ENCODE measurements at places on chromosomes 6 and 20.

GRCh38 chr20:40678286-40678875 lies 10.7 kb downstream of the MAFB start:
- DNase-seq: no peak

GRCh38 chr20:63736893-63737694 lies 630 bp downstream of the LIME1 start:
- peak; percentile 58 for DNase-seq

DNA sequence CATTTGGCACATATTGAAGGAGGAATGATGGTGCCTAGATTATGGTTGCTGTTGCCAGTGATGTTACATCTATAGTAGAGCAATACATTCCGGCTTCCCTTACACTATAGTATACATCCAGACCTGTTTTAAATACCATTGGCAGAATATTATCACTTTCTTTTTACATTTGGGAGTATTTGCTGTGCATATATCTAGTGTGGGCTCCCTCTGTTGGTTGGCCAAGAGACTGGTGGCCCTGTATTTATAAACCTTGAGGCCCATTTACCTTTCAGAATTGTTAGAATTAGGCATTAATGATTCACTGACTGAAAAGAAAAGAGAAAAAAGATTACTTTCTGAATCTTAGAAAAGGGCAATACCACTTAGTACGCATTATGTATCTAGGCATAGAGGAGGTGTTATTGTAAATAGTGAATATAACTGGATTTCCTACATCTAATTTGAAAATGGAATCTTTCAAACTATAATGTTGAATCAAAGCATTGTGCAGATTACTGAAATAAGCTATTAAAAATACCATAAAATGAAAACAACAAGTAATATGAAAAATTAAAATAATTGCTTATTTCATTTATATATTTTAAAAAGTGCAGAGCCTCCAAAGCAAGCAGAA lies 628.8 kb upstream of the MAN1A1 start:
- DNase-seq: no peak

GRCh38 chr20:19973961-19974629 lies 43.1 kb upstream of the NAA20 start:
- DNase-seq: no peak

- DNase-seq: no peak
Observed at GRCh38 chr6:21999012-21999528, 297.8 kb downstream of the PRL start.

DNA sequence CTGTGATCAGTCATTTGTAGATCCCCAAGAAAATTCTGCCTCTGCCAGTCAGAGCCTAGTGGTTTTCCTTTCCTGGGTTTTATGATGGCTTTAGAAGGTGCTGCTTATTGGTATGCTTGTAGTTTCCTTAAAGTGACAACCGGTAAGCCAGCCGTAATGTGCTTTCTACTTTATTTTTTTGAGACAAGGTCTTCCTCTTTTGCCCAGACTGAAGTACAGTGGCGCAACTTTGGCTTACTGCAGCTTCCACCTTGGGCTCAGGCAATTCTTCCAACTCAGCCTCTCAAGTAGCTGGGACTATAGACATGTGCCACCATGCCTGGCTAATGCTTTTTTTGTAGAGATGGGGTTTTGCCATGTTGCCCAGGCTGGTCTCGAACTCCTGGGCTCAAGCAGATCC lies 23.5 kb downstream of the MCM8 start:
- DNase-seq: no peak

- no peak for DNase-seq
Observed at GRCh38 chr20:13297147-13297899, 76.2 kb downstream of the ISM1 start.

- DNase-seq: no peak
Observed at GRCh38 chr6:16822529-16822928, 61.3 kb upstream of the ATXN1 start.

DNA sequence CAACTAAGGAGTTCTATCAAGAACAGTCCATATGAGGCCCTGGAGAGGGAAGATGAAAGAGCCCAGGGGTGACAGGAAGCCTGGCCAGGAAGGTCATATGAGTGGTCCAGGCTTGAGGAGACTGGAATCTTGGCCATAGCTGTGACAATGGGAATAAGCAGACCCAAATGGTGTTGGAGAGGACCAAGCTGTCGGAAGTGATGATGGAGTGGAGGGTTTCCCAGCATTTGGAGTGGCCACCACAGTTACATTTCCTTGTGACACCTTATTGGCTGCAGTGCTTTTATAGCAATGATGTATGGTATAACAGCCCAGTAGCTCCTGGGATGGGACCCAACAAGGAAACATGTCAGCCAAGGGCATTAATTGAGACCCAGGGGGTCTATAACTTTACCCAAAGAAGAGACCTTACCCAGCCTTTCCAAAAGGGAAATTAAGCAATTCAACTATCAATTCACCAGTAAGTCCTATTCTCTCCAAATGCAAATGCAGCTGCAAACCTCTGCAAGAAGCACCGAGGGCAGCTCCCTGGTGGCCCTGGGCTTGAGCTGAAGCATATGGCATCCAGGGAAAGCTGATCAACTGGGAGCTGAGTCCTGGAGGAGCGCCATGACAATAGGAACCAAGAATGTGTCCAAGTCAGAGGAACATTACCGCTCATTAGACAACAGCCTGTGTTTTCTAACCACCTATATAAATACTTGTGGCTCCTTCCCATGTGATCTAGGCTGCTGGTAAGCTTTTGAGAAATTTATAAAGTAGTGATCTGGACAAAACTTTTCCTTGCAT lies 219.4 kb downstream of the SOD2 start:
- DNase-seq: no peak

DNA sequence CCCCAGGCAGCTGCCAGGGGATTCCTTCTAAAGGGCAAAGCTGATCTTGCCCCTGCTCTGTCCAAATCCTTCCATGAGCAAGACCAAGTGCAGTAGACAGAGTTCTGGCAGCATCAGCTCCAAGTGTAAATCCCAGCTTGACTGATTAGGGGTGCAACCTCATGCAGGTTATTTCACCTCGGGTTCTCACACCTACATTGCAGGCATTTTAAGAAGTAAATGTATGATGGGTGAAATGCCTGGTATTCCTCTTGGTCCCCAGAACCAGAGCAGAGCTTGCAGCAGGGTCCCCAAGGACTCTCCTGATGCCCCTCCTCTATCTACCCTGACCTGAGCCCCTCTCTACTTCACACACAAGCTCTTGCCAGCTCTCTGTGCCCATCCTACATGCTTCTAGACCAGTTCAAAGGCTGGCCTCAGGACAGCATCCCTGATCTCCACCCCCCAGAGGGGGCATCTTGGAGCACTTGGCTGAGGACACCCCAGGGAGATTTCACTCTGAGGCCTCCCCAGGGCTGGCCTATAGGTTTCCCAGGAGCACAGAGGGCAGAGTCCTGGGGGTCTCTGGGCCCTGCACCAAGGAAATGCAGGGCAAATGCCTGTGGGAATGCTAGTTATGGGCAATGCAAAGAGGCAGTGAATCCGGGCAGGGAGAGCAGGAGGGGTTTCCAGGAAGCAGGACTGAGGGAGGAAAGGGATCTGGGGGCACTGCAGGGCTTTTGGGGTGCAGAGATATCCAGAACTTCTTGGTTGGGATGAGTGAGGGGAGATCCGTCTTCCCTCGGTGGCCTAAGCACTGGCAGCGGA lies 1.0 kb downstream of the LZTS3 start:
- DNase-seq: no peak

DNA sequence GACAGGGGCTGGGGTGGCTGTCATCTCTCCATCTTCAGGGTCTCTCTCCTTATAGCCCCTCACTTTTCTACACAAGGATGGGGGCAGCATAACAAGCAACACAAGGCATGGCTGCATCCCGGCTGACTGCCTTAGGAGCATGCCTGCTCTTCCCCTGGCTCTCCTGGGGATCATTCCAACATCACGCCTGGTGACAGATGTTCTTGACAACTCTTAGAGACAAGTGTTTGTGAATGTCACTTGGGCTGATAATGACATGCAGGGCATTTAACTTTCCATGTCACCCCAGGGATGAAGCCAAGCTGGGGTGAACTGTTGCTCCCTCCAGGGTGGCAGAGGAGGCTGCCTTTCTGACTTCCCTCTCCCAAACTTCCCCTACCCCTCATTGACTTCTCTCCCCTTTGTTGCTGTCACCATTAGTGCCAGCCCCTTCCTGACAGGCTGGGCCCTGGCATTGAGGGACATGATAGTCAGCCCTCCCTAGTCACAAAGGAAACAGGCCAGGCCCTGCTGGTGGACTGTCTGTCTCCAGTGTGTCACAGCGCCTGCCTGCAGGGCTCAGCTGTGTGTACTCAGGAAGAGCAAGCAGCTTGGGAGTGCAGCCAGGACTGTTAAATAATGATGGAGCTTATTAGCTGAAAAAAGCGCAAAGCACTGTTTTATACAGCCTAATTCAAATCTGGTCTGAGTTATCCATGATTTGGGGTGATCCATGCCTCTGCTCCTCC lies 161.8 kb downstream of the LRFN2 start:
- no peak for DNase-seq

- DNase-seq: no peak
Observed at GRCh38 chr6:43405354-43405753, 22.0 kb upstream of the ABCC10 start.

GRCh38 chr6:77036400-77036799 lies 426.9 kb downstream of the HTR1B start:
- no peak for DNase-seq

GRCh38 chr6:107305391-107305790 lies 154.0 kb downstream of the PDSS2 start:
- DNase-seq: no peak

DNA sequence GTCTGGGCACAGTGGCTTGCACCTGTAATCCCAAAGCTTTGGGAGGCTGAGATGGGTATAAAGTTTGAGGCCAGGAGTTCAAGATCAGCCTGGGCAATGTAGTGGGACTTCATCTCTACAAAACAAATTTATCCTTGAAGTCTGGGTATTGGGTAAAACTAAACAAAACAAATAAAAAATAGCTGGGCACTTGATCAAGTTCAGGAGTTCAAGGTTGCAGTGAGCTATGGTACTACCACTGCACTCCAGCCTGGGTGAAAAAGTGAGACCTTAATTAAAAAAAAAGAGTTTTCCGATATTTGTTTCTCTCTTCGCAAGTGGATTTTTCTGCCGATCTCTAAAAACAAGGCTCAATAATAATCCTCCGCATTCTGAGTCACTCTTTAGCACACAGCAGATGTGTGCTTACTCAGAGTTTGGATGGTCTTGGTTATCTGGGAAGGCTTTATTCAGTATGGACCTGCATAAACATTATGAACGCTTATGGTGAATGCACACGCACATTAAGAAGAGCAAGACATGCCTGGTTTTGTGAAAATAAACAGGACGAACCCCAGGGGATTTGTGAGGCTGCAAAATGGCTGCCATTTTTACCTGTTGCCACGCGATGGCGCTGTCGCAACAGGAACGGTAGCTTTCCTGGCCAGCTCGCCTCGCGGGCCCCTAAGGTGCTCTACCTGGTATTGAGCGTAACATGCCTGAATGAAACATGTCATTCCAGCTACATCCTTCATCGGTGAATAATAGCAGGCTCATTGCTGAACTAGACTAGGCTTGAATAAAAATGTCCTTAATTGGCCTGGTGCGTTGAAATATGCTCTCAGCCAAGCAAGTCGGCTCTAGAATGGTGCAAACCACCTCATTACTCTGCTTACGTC lies 6.0 kb downstream of the OPN5 start:
- DNase-seq: peak; percentile 22

GRCh38 chr20:542777-543368 lies 717 bp downstream of the CSNK2A1 start:
- no peak for DNase-seq

DNA sequence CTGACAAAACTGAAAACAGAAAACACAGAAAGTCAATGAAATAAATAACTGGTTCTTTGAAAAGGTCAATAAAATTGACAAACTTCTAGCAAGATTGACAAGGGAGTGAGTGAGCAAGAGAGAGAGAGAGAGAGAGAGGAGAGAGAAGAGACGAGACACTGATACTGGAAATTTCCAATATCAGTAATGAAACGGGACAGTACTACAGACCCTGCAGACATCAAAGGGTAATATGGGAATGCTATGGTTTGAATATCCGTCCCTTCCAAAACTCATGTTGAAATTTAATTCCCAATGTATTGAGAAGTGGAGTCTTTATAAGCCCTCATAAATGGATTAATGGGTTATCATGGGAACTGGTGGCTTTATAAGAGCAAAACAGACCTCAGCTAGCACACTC lies 3.8 kb downstream of the TTI1 start:
- DNase-seq: no peak

DNA sequence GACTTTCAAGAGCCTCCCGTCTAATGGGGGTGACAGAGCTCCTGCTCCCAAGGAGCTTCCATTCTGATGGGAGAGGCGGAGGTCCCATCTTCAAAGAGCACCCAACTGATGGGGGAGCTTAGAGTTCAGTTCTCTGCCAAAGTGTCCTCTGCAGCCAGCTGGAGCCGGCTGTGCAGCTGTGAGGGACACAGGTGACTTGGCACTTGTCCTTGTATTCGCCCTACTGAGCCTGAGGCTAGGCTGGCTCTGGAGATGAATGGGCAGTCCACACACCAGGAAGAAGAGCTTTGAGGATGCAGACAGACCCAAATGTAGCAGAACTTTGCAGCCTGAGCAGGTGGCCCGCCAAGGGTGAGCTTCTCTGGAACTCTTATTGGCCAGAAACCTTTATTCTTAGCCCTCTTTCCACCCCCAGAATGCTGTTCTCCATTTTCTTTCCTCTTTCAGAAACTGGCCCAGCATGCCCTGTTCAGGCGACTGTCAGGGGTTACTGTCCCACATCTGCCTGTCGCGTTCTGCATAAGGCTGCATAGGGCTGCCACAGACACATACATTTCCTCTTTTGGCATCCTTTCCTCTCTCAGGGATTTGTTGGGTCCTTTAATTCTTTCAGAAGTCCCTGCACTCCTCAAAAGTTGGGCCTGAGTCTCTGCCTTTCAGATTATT lies 108.7 kb upstream of the LRFN2 start:
- no peak for DNase-seq

GRCh38 chr6:146923205-146923833 lies 280.9 kb upstream of the STXBP5 start:
- no peak for DNase-seq

GRCh38 chr6:122649701-122650100 lies 39.5 kb downstream of the PKIB start:
- no peak for DNase-seq

GRCh38 chr20:8425802-8426201 lies 293.7 kb downstream of the PLCB1 start:
- no peak for DNase-seq

- no peak for DNase-seq
Observed at GRCh38 chr6:79084693-79085092, 6.6 kb upstream of the PHIP start.

- no peak for DNase-seq
Observed at GRCh38 chr6:24004659-24005058, 121.4 kb upstream of the NRSN1 start.

DNA sequence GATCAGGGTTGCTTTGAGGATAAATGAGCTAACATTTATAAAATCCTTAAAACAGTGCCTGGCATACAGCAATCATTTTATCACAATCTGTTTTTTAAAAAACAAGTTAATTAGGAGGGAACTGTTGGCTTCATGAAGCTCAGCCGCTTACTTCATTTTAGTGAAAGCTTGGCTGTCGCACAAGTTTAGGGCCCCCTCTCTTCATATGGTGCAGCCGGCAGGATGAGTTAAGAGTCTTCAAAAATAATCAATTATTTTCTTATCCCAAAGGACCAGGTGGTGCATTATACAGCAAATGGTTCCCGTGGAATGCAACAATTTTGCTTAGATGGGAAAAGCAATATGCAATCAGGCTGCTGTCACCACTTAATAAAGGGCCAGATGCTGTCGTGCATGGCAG lies 57.4 kb upstream of the PROKR2 start:
- DNase-seq: no peak

- DNase-seq: no peak
Observed at GRCh38 chr6:83057705-83058321, 7.8 kb downstream of the UBE3D start.

- no peak for DNase-seq
Observed at GRCh38 chr6:113147544-113147943, 709.6 kb upstream of the MARCKS start.
